ENCODE measurements at places on chromosomes 2 and 18.

DNA sequence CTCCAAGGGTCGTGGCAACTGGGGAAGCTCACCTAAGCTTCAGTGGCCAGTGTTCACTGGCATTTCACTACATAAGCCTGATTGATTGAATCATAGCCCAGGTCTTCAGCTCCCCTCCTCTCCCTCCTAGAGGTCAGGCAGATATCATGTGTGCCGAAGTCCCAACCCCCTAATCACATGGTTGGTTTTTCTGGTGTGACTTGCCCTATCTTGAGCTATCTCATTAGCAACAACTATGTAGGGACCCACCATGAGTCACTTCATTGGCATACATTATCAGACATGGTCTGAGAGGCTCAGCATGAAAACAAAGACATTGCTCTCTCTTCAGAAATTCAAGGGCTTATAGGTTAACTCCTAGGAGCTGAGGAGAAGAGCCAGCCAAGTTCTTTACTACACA, 76.8 kb downstream of the LYPD1 start:
- no peak for DNase-seq

DNA sequence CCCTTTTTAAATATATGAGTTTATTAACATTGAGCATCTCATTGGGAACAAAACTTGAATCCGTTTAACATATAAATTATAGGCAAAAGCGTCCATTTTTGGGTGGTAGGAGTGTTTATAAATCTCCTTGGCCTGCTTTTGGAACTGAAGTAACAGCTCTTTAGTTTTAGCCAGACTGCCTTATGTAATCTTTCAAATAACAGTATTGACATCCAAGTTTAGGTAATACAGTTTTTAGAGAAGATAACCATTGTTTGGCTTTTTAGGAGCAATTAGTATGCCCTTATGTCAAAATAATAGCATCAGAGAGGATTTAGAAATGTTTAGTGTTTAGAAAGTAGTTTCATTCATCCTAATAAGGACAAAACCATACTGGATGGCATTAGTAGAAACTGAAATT, 361.9 kb downstream of the ARHGAP15 start:
- no peak for DNase-seq

GRCh38 chr18:48330016-48330991, 78.9 kb downstream of the ZBTB7C start:
- DNase-seq: no peak

- no peak for DNase-seq
Measured at GRCh38 chr2:130819226-130819607, 17.5 kb upstream of the ARHGEF4 start.

GRCh38 chr2:101546376-101547058, 71.6 kb upstream of the RFX8 start:
- no peak for DNase-seq

DNA sequence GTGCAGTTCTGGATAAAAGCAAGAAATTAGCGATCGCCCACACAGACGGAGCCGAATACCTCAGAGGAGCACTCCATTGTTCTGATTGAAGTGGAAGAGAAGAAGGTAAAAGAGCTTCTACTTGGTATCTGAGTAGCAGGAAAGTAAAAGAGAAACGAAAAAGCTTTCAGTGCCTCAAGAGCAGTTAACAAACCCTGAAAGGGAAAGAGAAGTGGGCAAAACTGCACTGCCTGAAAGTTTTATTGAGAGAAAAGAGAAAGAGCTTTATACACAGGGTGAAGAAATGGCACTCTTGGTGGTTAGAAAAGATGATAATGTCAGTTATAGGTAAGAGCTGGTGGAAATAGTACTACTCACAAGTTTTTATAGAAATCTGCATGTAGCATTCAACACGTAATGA, 192.8 kb downstream of the CDCA7 start:
- DNase-seq: no peak

DNA sequence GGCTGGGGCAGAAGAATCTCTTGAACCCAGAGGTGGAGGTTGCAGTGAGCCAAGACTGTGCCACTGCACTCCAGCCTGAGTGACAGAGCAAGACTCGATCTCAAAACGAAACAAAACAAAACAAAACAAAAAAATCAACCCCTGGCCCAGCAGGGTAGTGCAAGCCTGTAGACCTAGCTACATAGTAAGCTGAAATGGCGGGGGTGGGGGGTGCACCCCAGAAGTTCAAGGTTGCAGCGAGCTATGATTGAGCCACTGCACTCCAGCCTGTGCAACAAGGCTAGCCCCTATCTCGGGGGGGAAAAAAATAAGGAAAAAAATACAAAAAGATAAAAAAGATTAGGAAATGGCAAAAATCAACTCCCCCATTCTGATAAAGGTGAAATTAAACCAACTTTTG, 6.4 kb downstream of the ATL2 start:
- DNase-seq: no peak

- no peak for DNase-seq
Measured at GRCh38 chr2:127713562-127713961, 12.3 kb downstream of the SFT2D3 start.

GRCh38 chr18:53749766-53750165, 474.7 kb downstream of the MBD2 start:
- no peak for DNase-seq

DNA sequence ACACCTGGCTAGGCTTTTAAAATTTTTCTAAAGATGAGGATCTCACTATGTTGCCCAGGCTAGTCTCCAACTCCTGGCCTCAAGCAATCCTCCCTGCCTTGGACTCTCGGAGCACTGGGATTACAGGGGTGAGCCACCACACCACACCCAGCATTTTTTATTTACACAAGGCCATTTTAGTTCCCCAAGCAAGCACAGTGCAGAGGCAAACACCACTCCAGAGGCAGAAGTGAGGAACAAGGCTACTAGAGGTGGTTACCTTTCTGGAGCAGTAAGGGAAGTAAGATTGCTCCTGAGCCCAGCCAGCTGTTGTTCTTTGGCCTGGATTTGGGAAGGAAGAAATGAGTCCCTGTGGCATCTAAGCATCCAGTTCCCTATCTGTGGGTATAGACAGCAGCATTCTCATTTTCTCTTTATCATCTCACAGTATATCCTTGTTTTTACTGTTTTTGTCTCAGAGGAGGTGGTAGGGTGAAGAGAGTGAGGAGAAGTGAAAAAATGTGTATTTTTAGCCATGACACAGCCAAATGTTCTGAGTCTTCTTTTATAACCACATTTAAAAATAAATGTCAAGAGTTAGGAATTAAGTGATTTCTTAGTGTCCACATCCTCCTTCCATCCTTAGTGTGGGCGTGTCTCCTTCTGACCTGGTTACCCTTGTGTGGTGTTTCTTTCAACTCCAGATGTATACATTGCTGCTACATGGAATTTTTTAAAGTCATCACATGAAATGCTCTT, 10.5 kb upstream of the TTC39C start:
- DNase-seq: no peak
